ENCODE measurements at places on chromosomes 12 and 14.

- no peak for DNase-seq
Measured at GRCh38 chr14:27223906-27224305, 626.1 kb upstream of the NOVA1 start.

GRCh38 chr12:84585776-84586395 lies 326.7 kb downstream of the SLC6A15 start:
- DNase-seq: no peak

- DNase-seq: no peak
Measured at GRCh38 chr14:30725763-30726162, 103.6 kb downstream of the SCFD1 start.

DNA sequence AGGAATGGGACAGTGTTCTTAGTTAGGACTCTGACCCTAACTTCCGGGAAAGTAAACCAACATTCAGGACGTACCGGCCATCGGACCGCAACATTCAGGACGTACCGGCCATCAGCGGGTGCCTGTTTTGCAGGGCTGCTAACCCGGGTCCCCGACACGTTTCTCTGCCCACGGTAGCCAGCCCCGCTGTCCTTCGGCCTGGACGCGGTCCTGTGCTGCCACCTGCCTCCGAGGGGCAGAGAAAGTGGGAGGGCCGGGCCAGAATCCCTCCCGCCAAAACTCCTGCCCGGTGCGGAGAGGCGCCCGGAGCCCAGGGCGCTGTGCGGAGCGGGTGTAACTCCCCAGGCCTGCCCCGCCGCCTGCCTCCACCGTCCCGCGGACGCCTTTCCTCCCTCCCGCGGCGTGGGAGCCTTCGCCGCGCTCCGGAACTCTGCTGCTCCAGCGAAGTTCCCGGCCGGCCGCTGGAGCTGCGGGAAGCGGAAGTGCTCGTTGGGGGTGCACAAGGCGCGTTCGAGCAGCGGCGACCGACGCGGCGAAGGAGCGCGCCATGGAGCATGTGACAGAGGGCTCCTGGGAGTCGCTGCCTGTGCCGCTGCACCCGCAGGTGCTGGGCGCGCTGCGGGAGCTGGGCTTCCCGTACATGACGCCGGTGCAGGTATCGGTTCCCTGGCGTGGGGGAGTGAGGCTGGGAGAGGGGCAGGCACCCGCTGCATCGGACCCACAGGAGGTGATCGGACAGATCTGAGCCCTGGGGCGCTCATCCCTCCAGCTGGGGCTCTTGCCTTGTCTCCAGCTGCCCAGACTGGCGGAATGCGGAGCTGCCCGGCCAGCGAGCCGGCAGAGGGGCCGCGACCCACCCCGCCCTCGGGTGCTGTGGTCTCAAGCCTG lies at the start of gene DDX55:
Gene DDX55 (plus strand): TSS at position 498 of the 888 bp plus-strand sequence. CDS start 50 bp downstream, at position 548.
- peak; percentile 79 for DNase-seq

GRCh38 chr12:7303230-7303629 lies 642 bp upstream of the ACSM4 start:
- DNase-seq: no peak

- DNase-seq: no peak
Measured at GRCh38 chr14:45136399-45136798, 669 bp downstream of the FANCM start.

DNA sequence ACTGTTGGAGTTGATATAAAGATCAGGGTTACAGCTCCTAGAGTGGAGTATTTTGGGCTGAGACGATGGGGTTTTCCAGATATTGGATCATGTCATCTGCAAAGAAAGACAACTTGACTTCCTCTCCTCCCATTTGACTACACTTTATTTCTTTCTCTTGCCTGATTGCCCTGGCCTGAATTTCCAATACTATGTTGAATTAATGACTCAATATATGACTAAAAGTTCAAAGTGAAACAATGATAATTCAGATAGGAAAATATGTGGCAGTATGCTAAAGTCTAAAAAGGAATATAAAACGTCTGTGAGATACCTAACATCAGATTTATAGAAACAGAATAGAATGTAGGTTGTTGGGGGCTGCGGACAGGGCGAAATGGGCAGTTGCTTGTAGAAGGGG lies 72.2 kb downstream of the BHLHE41 start:
- no peak for DNase-seq

DNA sequence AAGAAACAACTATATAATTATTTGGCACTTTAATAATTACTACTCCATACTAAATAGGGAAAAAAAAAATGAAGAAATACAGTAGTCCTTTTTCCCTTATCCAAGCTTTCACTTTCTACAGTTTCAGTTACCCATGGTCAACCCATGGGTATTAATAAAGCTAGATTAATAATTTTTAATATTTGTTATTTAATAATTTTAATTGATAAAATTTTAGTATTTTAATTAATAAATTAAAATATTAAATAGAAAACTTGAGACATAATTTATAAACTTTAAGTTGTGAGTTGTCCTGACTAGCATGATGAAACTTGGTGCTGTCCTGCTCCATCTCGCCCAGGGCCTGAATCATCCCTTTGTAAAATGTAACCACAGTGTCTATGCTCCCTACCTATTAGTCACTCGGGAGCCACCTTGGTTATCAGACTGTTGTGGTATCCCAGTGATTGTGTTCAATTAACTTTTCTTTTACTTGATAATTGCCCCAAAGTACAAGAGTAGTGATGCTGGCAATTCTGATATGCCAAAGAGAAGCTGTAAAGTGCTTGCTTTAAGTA lies 71.8 kb downstream of the PAWR start:
- no peak for DNase-seq

- DNase-seq: no peak
Measured at GRCh38 chr14:58821421-58821820, 183.7 kb downstream of the DACT1 start.

DNA sequence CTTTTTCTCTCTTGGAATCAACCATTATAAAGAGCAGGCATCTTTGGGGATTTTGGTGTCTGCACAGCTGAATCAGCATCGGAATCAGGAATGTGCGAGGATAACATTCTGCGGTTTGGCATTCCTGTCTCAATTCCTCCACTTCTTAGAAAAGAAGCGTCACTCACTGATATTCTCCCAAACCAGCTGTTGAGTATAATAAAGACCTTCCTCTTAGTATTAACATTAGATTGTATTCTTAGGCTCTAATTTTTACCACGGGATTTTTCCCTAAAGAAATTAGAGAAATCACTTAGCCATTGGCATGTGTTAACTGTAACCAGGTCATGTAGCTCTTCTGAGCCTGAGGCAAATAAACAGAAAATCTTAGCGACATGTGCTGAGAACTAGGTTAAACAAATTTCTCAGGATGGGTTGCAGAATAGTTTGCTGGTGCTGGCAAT lies 128.7 kb downstream of the TMX1 start:
- no peak for DNase-seq

GRCh38 chr12:57046086-57046791 lies 3.7 kb downstream of the MYO1A start:
- DNase-seq: no peak

- DNase-seq: no peak
Measured at GRCh38 chr12:29563636-29564035, 66.2 kb upstream of the OVCH1 start.

All from activated T-cell treated with anti-CD3 and anti-CD28 coated beads, Interleukin-2, amount 50 U/mL, for 4 hours (primary cell).